Ascending aorta (tissue), 2 donors: ENCODE measurements at places on chromosomes 3 and 15.

GRCh38 chr3:55097441-55097840, 169.6 kb upstream of the LRTM1 start:
- no peak for DNase-seq
- no peaks in the 10 kb centered on the region for H3K4me1 ChIP-seq

- H3K36me3 ChIP-seq: no peaks in the 10 kb centered on the region
- H3K4me3 ChIP-seq: no peak overlapping the region
- DNase-seq: no peak
- H3K27me3 ChIP-seq: no peaks in the 10 kb centered on the region
These were observed 135.7 kb upstream of the SLCO3A1 start for GRCh38 chr15:91717811-91718210.

GRCh38 chr15:58457466-58457965, 25.7 kb downstream of the LIPC start:
- H3K27me3 ChIP-seq: no peaks in the 10 kb centered on the region
- H3K27ac ChIP-seq: no peak overlapping the region
- DNase-seq: no peak
- no peaks in the 10 kb centered on the region for H3K36me3 ChIP-seq
- no peak overlapping the region for H3K4me3 ChIP-seq

- H3K27ac ChIP-seq: no peak overlapping the region
- no peak overlapping the region for H3K4me3 ChIP-seq
- H3K36me3 ChIP-seq: no peaks in the 10 kb centered on the region
- no peak for DNase-seq
These were observed 609.3 kb downstream of the IGSF11 start for GRCh38 chr3:118425272-118425837.

DNA sequence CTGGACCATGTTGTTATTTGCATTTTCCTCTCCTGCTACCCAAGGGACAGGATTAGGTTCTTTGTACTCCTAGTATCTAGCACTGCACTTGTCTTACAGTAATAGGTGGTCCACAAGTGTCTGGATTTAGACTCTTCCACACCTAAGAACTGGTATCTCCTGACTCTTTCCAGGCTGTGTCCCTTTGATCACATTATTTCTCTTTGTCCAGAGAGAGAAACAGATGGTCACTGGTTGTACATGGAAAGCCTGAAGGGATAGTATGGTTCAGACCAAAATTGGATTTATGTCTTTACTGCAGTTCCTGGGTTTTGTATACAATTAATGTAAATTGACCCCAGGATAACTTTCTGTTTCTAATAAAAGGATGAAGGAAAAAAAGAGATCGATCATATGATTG, 64.0 kb downstream of the PDE8A start:
- H3K27ac ChIP-seq: no peak overlapping the region
- peaks cover 2% of the 10 kb centered on the region for H3K4me1 ChIP-seq
- DNase-seq: no peak
- H3K27me3 ChIP-seq: no peaks in the 10 kb centered on the region
- no peaks in the 10 kb centered on the region for H3K36me3 ChIP-seq

- H3K4me3 ChIP-seq: no peak overlapping the region
- H3K27me3 ChIP-seq: peaks cover 11% of the 10 kb centered on the region
- H3K27ac ChIP-seq: no peak overlapping the region
- peaks cover 10% of the 10 kb centered on the region for H3K4me1 ChIP-seq
These were observed 3.3 kb downstream of the WNT7A start for GRCh38 chr3:13876451-13877100.

DNA sequence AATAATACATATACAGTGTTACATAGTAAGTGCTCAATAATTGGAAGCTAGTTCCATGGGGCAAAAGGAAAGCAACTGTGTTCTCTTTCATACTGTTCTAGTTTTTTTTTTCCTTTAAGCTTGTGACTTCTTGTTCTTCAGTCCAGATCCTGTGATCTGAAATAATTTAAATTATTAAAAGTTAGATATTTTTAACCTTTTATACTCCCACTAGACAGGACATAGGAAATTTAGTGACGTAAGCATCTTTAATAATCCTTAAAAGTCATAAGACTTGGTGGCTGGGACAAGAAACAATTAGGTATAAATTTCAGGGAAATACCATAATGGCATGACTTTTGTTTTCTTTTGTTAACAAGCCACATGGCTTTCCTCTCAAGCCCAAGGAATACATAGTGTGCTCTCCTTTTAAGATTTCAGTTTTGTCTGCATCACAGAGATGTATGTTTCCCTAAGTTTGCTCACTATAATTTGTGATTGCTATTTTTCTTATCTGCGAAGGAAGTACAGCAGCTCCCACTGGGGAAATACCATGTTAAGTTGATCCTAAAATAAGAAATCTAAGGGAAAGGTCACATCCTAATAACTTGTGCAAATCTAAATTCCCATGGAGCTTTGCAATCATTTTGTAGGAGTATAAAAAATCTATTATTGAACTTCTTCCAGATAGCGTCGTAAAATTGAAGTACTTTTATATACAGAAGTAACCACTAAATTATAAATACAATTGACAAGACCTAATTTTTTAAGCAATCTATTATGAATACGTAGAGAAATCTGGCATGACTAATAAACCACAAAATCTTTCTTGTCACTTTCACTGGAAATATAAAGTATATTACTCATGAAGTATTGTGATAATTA, 30.1 kb downstream of the PPARG start:
- H3K27me3 ChIP-seq: no peaks in the 10 kb centered on the region
- H3K27ac ChIP-seq: no peak overlapping the region
- DNase-seq: no peak
- H3K36me3 ChIP-seq: no peaks in the 10 kb centered on the region

- H3K36me3 ChIP-seq: no peaks in the 10 kb centered on the region
- H3K27me3 ChIP-seq: no peaks in the 10 kb centered on the region
- peak overlapping the region; percentile 96 for H3K4me3 ChIP-seq
- H3K4me1 ChIP-seq: peaks cover 7% of the 10 kb centered on the region
- peak overlapping the region; percentile 99 for H3K27ac ChIP-seq
These were observed 668 bp downstream of the MRAS start for GRCh38 chr3:138348754-138349739.

GRCh38 chr3:99084826-99085225, 183.3 kb upstream of the DCBLD2 start:
- H3K27ac ChIP-seq: no peak overlapping the region
- no peak for DNase-seq
- H3K4me3 ChIP-seq: no peak overlapping the region
- H3K4me1 ChIP-seq: no peaks in the 10 kb centered on the region
- no peaks in the 10 kb centered on the region for H3K36me3 ChIP-seq

DNA sequence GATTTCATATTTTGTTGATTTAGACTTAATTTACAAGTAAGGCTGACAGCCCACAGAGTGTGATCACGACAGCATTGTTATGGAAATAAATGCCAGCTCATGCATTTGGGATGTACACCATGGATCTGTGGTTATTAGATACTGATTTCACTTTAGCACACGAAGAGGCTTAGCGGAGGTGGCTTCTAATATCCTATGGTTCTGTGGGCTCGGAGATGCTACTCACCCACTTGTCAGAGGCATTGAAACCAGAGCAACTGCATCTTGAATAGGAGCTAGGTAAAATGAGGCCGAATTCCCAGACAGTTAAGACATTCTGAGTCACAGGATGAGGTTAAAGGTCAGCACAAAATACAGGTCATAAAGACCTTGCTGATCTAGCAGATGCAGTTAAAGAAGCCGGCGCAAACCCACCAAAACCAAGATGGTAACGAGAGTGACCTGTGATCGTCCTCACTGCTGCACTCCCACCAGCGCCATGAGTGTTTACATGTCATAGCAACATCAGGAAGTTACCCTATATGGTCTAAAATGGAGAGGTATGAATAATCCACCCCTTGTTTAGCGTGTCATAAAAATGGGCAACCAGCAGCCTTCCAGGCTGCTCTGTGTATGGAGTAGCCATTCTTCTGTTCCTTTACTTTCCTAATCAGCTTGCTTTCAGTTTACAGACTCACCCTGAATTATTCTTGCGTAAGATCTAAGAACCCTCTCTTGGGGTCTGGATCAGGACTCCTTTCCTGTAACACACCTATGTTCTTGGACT, 117.5 kb downstream of the PGPEP1L start:
- H3K36me3 ChIP-seq: peaks cover 8% of the 10 kb centered on the region
- no peak overlapping the region for H3K4me3 ChIP-seq
- no peaks in the 10 kb centered on the region for H3K27me3 ChIP-seq

DNA sequence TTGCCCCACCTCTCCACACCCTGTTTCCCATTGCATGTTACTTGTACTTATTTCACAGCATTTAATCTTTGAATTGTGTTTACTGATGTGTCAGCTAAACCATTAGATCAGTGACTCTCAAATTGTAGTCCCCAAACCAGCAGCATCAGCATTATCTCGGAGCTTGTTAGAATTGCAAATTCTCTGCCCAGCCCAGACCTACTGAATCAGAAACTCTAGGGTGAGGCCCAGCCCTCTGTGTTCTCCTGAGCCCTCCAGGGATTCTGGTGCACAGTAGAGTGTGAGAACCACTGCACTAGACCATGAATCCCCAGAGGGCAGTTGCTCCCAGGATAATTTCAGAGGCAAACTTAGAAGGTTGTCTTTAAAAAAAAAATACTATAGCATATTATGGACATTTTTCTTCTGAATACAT, 13.0 kb downstream of the PLD1 start:
- H3K27ac ChIP-seq: no peak overlapping the region
- H3K4me1 ChIP-seq: peaks cover 8% of the 10 kb centered on the region
- H3K36me3 ChIP-seq: no peaks in the 10 kb centered on the region

- no peaks in the 10 kb centered on the region for H3K36me3 ChIP-seq
- H3K4me1 ChIP-seq: peaks cover 19% of the 10 kb centered on the region
- DNase-seq: peak; percentile 78
These were observed 89.5 kb downstream of the EOMES start for GRCh38 chr3:27632431-27633223.

DNA sequence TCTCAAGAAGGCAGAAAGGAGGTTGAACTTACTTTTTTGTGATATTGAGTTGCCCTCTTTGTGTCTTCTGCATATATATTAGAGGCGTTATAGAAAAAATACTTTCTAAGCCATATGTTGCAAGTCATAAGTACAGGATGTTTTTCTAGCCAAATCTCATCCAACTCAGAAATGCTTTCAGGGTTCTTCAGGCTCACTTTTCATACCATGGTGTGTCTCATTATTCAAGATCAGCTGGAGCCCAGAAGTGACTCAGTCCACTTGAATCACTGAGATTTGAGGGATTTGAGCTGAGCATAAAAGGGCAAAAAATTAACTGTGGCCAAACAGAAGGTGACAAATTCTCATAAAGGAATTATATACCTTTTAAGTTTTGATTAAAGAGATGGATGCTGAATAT, 157.3 kb downstream of the WNT5A start:
- H3K4me3 ChIP-seq: no peak overlapping the region
- no peaks in the 10 kb centered on the region for H3K36me3 ChIP-seq

DNA sequence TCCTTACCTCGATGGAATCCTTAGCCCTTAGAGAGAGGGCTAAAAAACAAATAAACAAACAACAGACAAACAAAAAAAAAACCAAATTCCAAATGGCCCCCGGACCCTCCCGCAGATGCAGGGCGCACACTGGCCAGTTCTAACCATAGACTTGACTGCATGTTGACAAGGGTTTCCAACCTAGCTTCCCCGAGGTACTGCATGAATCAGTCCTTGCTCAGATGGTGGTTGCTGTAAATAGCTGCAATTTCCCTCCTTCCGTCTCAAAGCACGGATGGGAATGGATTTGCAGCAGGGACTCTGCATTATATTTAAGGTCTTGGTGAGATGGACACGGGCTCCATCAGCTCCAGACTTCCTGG, 162.8 kb downstream of the CD47 start:
- DNase-seq: no peak
- no peaks in the 10 kb centered on the region for H3K36me3 ChIP-seq

DNA sequence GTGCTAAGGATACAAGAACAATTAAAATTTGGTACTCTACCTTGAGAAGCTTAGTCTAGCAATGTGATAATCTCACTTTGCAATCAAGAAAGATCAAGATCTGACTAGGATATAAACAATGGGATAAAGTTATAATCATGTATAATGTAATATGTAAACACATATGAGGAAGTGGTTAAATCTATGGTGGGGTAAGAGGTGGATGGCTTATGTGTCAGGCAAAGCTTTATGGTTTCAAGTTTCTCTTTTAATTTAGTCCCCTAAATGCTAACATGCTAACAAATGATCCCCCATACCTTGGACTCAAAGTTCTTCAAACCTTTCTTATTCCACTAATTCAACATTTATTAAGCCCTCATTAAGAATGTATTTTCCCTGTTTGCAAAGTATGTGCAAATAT, 2.5 kb downstream of the RSL24D1 start:
- peaks cover 4% of the 10 kb centered on the region for H3K4me1 ChIP-seq
- peaks cover 22% of the 10 kb centered on the region for H3K36me3 ChIP-seq
- H3K27me3 ChIP-seq: no peaks in the 10 kb centered on the region
- no peak for DNase-seq
- no peak overlapping the region for H3K27ac ChIP-seq

DNA sequence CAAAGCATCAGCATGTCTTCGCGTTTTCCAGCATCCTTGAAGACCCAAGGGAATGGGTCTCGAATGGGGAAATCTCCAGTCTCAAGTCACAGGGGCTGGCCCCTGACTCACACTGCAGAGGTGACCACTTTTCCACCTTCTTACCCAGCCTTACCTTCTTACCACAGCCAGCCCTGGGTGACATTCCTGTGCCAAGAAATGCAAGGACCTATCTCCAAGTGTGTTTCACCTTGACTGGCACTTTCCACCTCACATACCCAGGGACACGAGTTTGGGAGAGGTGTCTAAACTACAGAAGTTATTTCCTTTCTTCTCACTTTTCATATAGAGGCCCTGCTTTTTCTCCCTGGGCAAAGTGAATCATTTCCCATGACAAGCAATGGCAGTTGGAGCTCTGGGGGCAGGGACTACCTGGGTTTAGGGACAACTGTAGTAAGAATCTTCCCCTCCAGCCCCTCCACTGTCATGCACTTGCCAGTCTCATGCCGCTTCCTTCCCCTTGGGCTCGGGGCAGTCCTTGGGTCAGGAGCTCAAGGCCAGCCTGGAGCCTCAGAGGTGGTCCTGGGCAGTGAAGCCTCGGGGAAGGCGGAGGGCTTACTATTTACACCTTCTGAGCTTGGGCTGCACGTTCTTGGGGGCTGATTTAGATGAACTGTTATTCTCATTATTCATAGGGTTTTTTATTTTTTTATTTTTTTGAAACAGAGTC, 16.8 kb downstream of the PAQR5 start:
- no peak overlapping the region for H3K27ac ChIP-seq
- H3K4me3 ChIP-seq: no peak overlapping the region
- no peaks in the 10 kb centered on the region for H3K4me1 ChIP-seq
- H3K36me3 ChIP-seq: no peaks in the 10 kb centered on the region
- no peaks in the 10 kb centered on the region for H3K27me3 ChIP-seq

DNA sequence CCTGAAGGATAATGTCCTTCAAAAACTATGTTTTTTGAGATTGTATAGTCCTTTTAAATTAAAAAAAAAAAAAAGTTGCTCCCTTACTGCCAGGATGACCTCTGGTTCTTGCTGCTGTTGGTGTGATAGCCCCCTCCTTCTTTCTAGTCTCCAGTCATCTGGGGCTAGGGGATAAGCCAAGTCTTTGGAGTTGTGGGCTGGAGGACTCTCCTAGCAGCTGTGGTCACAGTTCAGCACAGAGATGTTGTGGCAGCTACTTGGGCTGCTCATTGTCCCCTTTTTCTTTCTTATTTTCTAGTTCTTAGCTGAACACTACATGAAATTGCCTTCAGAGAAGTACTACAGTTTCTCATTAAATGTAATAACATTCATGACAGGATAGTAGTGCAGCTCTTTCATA, 39.2 kb upstream of the APH1B start:
- H3K36me3 ChIP-seq: no peaks in the 10 kb centered on the region
- H3K4me1 ChIP-seq: peaks cover 12% of the 10 kb centered on the region
- H3K4me3 ChIP-seq: no peak overlapping the region
- DNase-seq: no peak
- no peak overlapping the region for H3K27ac ChIP-seq

GRCh38 chr3:42752961-42753360, 20.1 kb downstream of the CCDC13 start:
- DNase-seq: no peak
- H3K27me3 ChIP-seq: no peaks in the 10 kb centered on the region
